Activated T-cell treated with anti-CD3 and anti-CD28 coated beads, Interleukin-2, amount 50 U/mL, for 24 hours (primary cell): ENCODE measurements at places on chromosomes 12 and 14.

- no peaks in the 10 kb centered on the region for H3K36me3 ChIP-seq
- no peak overlapping the region for H3K4me3 ChIP-seq
- peaks cover 30% of the 10 kb centered on the region for H3K27me3 ChIP-seq
- DNase-seq, result no peak
Measured at GRCh38 chr12:63869656-63870055, 25.2 kb downstream of the SRGAP1 start.

DNA sequence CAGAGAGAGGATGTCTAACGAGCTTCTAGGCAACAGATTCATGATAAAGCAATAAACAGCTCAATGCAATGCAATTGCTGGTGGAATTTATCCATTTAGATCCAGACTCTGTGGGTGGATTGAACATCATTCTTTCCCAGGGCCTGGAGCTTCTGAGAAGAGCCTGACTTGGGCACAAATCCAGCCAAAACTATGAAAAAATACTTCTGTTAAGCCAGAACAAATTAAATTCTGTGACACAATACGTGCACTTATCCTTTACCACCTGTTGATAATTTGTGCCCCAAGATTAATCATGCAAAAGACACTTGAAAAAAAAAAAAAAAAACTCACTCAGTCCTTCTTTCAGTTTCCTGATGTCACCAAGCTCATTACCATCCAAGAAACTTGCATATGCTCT lies 446.0 kb upstream of the DCN start:
- H3K4me3 ChIP-seq, result no peak overlapping the region
- H3K36me3 ChIP-seq, result peaks cover 15% of the 10 kb centered on the region
- peaks cover 3% of the 10 kb centered on the region for H3K4me1 ChIP-seq
- no peaks in the 10 kb centered on the region for H3K27me3 ChIP-seq
- no peak overlapping the region for H3K27ac ChIP-seq

GRCh38 chr12:30795410-30796312 lies 40.9 kb upstream of the CAPRIN2 start:
- peak; percentile 66 for DNase-seq
- no peaks in the 10 kb centered on the region for H3K36me3 ChIP-seq
- H3K4me1 ChIP-seq, result peaks cover 22% of the 10 kb centered on the region
- H3K27me3 ChIP-seq, result peaks cover 48% of the 10 kb centered on the region

GRCh38 chr12:68176257-68176656 lies 16.7 kb upstream of the IFNG start:
- DNase-seq, result no peak
- H3K36me3 ChIP-seq, result no peaks in the 10 kb centered on the region
- peaks cover 82% of the 10 kb centered on the region for H3K4me1 ChIP-seq
- no peak overlapping the region for H3K4me3 ChIP-seq
- H3K27me3 ChIP-seq, result no peaks in the 10 kb centered on the region

DNA sequence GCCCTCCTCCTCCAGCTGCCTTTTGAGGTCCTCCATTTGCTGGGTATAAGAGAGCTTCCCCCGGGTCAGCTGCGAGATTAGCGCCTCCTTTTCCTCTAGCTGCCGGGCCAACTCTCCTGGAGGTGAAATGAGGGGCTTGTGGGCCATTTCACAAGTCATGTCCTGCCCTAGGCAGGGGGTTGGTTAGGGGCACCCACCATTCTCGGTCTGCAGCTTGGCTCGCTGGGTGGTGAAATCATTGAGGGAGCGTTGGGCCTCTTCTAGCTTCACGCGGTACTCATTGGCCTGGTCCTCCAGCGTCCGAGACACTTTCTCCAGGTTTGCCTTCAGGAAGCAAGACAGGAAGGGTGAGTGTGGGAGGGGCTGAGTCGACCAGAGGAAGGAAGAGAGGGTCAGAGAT lies 12.6 kb downstream of the CMTM5 start:
- no peaks in the 10 kb centered on the region for H3K36me3 ChIP-seq
- no peaks in the 10 kb centered on the region for H3K4me1 ChIP-seq
- DNase-seq, result no peak
- H3K4me3 ChIP-seq, result no peak overlapping the region
- no peak overlapping the region for H3K27ac ChIP-seq

- H3K36me3 ChIP-seq, result peaks cover 51% of the 10 kb centered on the region
- no peaks in the 10 kb centered on the region for H3K4me1 ChIP-seq
- no peak for DNase-seq
- no peak overlapping the region for H3K4me3 ChIP-seq
- H3K27ac ChIP-seq, result no peak overlapping the region
Measured at GRCh38 chr14:73976125-73976524, 26.0 kb downstream of the COQ6 start.

DNA sequence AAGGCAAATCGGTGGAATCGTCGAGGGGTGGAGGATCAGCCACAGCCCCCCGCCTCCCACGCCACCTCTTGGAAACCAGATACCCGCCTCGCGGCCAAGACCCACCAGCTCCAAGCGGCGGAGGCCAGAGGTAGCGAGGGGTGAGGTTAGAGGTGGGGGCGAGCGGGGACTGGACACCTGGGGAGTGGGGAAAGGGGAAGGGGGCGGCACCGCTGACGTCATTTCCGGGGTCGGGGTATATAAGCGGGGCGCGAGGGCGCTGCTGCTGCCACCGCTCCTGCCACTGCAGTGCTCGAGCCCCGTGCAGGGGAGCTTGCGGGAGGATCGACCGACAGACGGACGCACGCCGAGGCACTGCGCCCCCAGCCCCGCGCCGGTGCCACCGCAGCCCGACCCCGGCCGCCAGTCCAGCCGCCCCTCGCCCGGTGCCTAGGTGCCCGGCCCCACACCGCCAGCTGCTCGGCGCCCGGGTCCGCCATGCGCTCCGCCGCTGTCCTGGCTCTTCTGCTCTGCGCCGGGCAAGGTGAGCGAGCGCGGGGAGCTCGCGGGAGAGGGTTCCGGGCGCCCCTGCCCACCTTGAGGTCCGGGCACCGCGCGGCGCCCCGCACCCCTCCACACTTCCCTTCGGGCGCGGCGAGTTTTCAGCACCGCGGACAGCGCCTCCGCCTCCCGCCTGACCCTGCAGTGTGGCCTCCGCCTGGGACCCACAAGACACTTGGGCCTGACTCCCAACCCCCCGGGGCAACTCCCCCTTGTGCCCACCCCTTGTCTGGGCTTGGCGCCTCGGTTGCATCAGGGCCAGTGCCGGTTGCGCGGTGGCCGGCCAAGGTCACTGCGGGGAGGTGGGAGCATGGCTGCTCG lies at the start of gene CHGA:
Gene CHGA, plus strand, starts transcription at position 268 of the 861 bp plus-strand sequence. Its CDS starts 210 bp downstream, at position 478.
- H3K36me3 ChIP-seq, result no peaks in the 10 kb centered on the region
- no peak within 1 kb of the TSS for H3K27ac ChIP-seq
- peaks cover 56% of the 10 kb centered on the region for H3K27me3 ChIP-seq
- peak; percentile 63 for DNase-seq
- H3K4me3 ChIP-seq, result no peak within 1 kb of the TSS
- peaks cover 3% of the 10 kb centered on the region for H3K4me1 ChIP-seq

DNA sequence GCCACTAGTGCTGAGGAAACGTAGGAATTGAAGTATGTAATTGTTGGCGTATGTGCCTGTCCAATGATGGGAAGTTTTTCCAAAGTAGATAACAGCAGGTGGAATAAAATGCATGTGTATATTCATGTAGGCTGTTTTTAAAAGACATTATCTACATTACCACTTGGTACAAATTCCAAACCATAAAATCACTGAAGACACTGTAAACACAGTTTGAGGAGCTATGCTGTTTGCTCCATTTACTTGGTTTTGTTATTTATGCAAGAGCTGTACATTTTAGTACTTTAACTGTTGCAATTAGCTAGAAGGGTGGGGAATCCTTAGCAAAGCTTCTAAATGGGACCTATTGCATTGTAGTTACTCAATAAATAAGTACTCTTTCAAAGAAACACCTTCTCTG lies 274.5 kb upstream of the DIO2 start:
- no peaks in the 10 kb centered on the region for H3K36me3 ChIP-seq
- H3K4me1 ChIP-seq, result no peaks in the 10 kb centered on the region
- no peak overlapping the region for H3K4me3 ChIP-seq
- no peaks in the 10 kb centered on the region for H3K27me3 ChIP-seq
- no peak for DNase-seq

- peaks cover 76% of the 10 kb centered on the region for H3K27me3 ChIP-seq
- no peaks in the 10 kb centered on the region for H3K36me3 ChIP-seq
- DNase-seq, result no peak
- peaks cover 8% of the 10 kb centered on the region for H3K4me1 ChIP-seq
Measured at GRCh38 chr12:65279369-65280112, 1.1 kb downstream of the MSRB3 start.

DNA sequence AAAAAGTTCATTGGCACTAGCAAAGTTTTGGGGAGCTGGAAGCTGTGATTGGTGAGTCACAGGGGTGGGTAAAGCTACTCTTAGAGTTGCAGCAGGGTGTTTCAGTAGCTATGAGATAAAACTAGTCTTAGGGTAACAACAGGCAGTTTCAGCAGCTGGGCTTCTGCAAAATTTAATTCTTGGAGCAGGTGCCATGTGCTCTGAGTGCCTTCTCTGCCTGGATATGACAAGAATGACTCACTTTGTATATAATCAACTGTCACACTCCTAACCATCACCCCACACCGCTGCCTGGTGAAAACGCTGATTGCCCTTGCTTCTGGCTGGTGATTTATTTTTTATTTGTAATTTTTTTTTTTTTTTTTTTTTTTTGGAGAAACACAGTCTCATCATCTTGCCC lies 10.5 kb upstream of the PLBD2 start:
- H3K27me3 ChIP-seq, result no peaks in the 10 kb centered on the region
- H3K4me1 ChIP-seq, result no peaks in the 10 kb centered on the region
- H3K36me3 ChIP-seq, result no peaks in the 10 kb centered on the region

- no peak overlapping the region for H3K4me3 ChIP-seq
- H3K27me3 ChIP-seq, result no peaks in the 10 kb centered on the region
- H3K36me3 ChIP-seq, result no peaks in the 10 kb centered on the region
- H3K27ac ChIP-seq, result no peak overlapping the region
Measured at GRCh38 chr12:78384541-78384940, 480.0 kb upstream of the SYT1 start.

DNA sequence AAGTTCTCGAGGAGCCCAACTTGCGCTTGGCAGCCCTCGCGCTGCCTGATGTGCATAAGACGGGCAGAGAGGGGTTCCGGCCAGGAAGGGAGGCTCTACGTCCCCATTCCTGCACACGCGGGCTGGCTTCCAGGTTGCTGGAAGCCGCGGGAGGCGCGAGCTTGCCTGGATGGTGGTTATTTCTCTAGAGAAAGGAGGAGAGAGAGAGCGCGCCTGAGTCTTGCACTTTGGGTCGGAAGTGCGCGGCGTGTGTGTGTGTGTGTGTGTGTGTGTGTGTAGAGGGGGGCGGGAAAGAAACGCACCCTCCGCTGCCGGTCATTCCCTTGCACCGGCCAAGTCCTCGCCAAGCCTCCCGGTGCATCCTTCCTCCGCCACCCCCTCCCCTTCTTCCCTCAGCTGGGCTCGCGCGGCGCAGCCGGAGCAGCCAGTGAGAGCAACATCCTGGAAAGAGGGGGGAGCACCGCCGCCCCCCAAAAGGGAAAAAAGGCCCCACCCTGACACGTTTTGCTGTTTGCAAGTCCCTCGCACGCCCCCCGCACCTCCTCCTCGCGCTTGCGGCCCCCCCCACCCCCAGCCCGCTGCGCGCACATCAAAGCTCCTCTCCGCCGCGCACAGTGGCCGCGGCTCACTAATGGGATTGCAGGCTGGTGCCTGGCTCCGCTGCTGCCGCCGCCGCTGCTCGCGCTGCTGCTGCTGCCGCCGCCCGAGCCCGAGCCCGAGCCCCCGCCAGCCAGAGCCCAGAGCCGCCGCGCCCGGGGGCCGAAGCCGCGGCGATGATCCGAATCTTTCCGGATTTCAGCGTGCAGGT lies 4.4 kb upstream of the NPAS3 start:
- peaks cover 15% of the 10 kb centered on the region for H3K4me1 ChIP-seq
- no peak overlapping the region for H3K27ac ChIP-seq
- H3K27me3 ChIP-seq, result peaks cover 70% of the 10 kb centered on the region
- DNase-seq, result no peak

- H3K27ac ChIP-seq, result no peak overlapping the region
- H3K4me1 ChIP-seq, result no peaks in the 10 kb centered on the region
- H3K4me3 ChIP-seq, result no peak overlapping the region
- no peaks in the 10 kb centered on the region for H3K36me3 ChIP-seq
- H3K27me3 ChIP-seq, result no peaks in the 10 kb centered on the region
- no peak for DNase-seq
Measured at GRCh38 chr12:93654421-93654820, 22.8 kb upstream of the CRADD start.

- H3K27ac ChIP-seq, result no peak overlapping the region
- no peaks in the 10 kb centered on the region for H3K36me3 ChIP-seq
- no peaks in the 10 kb centered on the region for H3K4me1 ChIP-seq
- peaks cover 11% of the 10 kb centered on the region for H3K27me3 ChIP-seq
- H3K4me3 ChIP-seq, result no peak overlapping the region
- DNase-seq, result no peak
Measured at GRCh38 chr12:80222261-80222660, 122.9 kb downstream of the OTOGL start.

GRCh38 chr12:41557344-41557743 lies 369.2 kb downstream of the PDZRN4 start:
- H3K36me3 ChIP-seq, result no peaks in the 10 kb centered on the region
- H3K4me3 ChIP-seq, result no peak overlapping the region
- H3K4me1 ChIP-seq, result no peaks in the 10 kb centered on the region
- no peak for DNase-seq
- H3K27ac ChIP-seq, result no peak overlapping the region

DNA sequence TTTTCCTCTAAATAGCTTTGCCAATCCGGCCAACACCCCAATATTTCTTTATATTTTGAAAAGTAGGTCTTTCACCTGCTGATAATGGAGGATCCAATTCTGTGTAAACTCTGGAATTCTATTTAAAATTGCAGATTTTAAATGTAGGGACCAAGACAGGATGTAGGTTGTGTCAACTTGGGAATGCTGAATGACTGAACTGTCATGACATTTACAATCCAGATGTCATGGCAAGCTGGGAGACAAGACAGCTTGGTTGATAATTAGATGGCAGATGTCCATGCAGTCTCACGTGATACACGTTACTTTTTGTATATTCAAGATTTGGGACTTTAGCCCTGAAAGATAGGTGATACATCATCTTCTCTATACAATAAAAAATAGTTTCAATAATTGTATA lies 477.2 kb downstream of the DIO2 start:
- no peaks in the 10 kb centered on the region for H3K27me3 ChIP-seq
- H3K36me3 ChIP-seq, result no peaks in the 10 kb centered on the region
- H3K4me1 ChIP-seq, result peaks cover 4% of the 10 kb centered on the region
- no peak overlapping the region for H3K4me3 ChIP-seq
- no peak for DNase-seq

- no peaks in the 10 kb centered on the region for H3K27me3 ChIP-seq
- H3K4me1 ChIP-seq, result no peaks in the 10 kb centered on the region
- H3K4me3 ChIP-seq, result no peak overlapping the region
- DNase-seq, result no peak
- H3K27ac ChIP-seq, result no peak overlapping the region
- H3K36me3 ChIP-seq, result no peaks in the 10 kb centered on the region
Measured at GRCh38 chr12:77855548-77855947, 24.9 kb downstream of the NAV3 start.

GRCh38 chr14:92850492-92850891 lies 56.4 kb downstream of the GOLGA5 start:
- DNase-seq, result no peak
- no peak overlapping the region for H3K4me3 ChIP-seq
- no peak overlapping the region for H3K27ac ChIP-seq
- no peaks in the 10 kb centered on the region for H3K27me3 ChIP-seq
- peaks cover 48% of the 10 kb centered on the region for H3K4me1 ChIP-seq
